ENCODE measurements at places on chromosomes 6 and 20. TPM values are rescaled to one million over a fixed set of nuclear protein-coding genes. Genes with fewer than 3 reads are reported as not detected.

DNA sequence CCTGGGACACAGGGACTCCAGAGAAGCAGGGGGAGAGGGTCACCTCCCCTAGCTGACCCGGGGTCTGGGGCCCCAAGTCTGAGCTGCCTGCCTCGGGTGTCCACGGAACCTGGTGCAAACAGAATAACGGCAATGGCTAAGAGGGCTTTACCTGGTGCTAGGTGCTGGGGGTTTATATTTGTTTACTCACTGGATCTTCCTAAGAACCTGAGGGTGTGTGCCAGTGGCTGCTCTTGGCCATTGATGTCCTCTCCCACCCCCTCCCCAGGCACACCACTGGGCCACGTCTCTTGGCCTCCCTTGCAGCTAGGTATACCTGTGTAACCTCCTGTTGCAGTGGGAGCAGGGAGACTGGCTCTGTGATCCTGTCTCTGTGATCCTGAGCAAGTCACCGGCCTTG is 157.9 kb upstream of the MLN start:
- DNase-seq, result no peak

- DNase-seq, result no peak
Measured at GRCh38 chr6:24997905-24998304, 62.1 kb upstream of the RIPOR2 start.

- DNase-seq, result peak; percentile 50
Measured at GRCh38 chr6:155521719-155522118, 66.1 kb upstream of the NOX3 start.

- peak; percentile 31 for DNase-seq
Measured at GRCh38 chr6:109253366-109253765, 128.9 kb downstream of the CD164 start.

DNA sequence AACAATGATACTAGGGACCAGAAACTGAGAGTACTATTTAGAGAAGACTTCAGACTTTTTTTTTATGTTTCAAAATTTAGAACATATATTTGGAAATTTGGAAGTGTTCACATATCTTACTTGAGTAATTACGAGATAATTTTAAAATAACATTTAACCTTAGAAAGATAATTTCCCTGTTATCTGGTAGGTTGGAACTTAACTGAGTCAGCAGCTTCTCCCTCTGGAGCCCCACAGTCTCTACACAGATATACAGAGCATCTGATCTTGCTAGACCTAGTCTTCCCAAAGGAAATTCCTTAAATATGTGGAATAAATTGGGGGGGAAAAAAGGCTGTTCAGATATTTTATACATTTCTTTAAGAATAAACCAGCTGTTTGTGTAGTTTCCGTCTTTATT is 48.6 kb downstream of the TSPYL4 start:
- DNase-seq, result no peak

DNA sequence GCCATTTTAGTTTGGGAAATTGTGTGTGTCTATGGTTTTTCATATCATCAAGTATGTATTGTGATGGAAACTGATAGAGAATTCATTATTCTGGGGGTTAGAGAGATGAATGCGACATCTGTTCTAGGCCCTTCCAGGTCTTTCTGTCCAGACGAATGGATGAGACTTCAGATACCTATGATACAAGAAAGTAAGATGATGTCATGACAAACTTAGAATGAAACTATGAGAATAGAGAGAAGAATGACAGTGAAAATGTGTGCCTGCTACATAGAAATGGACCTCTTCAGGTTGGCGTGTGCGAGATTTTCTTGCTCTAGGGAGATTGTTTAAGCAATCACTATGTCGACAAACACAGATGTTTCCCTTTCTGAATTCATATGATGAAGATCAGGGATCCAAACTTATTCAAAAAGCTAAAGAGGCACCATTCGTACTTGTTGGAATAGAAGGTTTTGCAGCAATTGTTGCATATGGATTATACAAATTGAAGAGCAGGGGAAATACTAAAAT is 76.1 kb downstream of the SCAND1 start:
- no peak for DNase-seq

GRCh38 chr6:74256781-74257180 is 560.8 kb downstream of the CD109 start:
- peak; percentile 21 for DNase-seq

DNA sequence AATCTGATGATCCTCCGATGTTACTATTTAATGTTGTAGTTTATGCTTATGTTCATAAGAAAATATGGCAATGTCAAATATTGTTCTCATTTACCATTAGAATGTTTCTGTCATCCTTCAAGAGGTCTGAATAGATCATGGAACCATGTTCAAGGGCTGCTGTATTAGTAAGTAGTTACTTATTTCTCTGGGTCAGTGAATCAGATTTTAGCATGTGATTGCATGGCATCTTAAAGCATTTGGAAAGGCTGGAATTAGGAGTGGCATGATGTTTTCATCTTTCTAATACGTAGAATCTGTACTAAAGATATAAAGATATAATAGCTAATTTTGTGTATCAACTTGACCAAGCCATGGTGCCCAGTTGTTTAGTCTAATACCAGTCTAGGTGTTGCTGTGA is 40.5 kb upstream of the NKX2-4 start:
- DNase-seq, result peak; percentile 40

GRCh38 chr6:3356824-3357420 is 98.2 kb downstream of the PSMG4 start:
- DNase-seq, result peak; percentile 29

GRCh38 chr6:30447237-30447636 is 42.1 kb upstream of the HLA-E start:
- peak; percentile 60 for DNase-seq

GRCh38 chr6:75213732-75214131 is 7.9 kb upstream of the COL12A1 start:
- DNase-seq, result no peak

DNA sequence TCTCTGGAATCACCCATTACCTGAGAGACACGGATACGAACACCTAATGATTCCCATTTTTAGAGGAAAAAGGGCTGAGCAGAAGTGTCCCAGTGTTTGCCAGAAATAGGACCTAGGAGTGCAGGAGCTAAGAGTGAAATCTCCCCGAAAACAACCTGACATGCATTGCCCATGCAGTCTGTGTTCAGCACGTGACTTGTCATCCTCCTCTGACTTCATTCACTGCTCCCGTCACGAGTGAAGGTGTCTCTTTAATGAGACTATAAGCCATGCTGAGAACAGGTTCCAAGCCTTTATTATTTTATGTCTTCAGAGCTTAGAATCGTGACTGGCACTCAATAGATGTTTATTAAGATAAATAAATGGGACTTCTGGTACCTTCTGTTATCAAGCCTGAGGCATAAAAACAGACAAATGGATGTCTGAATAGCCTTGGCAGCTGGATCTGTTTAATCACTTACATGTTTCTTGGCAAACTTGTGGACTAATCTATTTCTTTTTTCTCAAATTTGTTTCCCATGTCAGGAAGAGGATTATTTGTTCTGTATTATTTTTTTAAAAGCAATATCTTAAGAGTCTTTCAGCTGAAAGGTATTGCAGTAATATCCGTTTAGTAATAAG is 3.7 kb upstream of the MLIP start:
- DNase-seq, result no peak

DNA sequence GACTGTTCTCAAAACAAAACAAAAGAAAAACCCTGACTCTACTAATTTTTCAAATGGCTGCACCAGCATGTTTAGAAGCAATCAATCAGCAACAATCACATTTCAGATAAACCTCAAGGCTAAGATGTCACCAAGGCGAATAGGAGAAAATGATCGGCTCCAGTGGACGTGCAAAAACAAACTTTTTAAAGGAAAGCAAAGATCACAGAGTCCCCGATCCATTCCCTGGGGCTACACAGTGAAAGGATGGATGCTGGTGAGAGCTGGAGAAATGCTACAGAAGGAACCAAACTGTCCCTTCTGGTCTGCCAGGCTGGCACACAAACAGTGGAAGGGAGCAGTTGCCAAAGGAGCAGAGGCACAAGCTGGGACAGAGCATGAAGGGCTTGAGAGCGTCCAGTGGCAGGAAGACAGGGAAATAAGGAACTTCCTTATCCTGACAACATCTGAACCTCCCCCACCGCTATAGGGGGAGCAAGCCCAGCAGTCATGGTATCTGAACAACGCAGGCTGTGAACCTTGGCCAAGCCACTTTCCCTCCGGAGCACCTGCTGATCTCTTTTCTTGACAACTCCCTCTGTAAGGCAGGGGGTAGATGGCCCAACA is 73.7 kb upstream of the HIVEP1 start:
- no peak for DNase-seq

- DNase-seq, result peak; percentile 49
Measured at GRCh38 chr20:41786158-41786557, 168.0 kb upstream of the CHD6 start.

GRCh38 chr6:132931936-132932514 is 117.7 kb downstream of the RPS12 start:
- peak; percentile 85 for DNase-seq

- DNase-seq, result peak; percentile 97
Measured at GRCh38 chr6:142374965-142375733, 73.3 kb downstream of the ADGRG6 start.

DNA sequence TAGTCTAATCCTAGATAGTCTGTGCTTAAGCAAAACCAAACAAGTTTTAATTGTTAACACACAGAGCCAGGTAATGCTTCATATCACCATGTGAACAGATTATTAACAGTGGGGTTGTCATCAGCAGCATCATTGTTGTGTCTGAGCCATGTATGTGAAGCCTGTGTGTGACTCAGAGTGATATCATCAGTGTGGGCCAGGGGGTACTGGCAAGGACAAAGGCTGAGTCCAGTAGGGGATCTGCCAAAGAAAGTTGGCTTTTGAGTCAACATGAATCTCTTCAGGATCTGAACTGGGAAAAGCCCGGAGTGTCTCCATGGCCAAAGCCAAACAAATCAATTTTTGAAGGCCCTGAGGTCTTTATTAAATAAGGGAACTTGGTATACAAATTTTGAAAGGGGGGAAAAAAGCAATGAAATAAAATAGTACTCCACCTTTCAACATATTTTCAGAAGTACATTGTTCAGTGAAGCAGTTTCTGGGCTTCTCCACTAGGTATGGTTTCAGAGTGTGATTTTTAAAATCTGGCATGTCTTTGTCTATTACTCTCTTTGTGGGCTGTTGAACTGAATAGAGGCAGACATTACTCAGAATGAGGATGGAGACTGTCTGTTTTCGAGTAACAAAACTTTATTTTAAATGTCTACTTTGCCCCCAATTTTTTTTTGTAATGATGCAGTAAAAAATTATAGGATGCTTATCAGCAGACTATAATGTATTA is 444.2 kb upstream of the JAG1 start:
- DNase-seq, result peak; percentile 99

DNA sequence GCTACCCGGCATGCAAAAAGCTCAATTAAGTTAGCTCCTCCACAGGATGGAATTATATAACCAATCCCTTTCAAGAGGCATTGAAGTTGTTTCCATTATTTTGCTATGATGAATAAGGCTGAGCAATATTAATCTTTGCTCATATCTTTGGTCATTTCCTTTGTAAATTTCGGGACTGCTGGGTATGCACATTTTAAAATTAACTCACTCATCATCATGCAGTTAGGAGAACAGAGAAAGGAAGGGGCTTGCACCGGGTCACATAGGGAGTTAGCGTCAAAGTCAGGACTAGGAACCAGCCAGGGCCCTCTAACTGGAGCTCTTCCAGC is 430 bp upstream of the FAM110A start:
- DNase-seq, result no peak

DNA sequence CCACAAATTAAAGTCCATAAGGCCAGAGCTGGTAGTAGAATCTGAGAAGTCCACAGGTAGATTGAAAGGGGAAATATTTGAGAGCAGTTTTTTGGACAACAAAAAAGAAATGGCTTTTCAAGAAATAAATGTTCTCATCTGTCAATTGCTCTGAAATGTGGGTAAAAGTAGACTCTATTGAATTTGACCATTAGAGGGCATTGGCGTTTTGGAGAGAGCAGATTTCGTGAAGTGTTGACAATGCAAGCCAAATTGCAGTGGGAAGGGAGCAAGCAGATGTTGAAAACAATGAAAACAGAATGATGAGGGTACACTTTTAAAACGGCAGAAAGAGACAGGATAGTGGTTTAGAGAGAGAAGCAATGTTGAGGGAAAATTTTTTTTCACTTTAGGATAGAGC is 149.1 kb upstream of the FAM83B start:
- peak; percentile 5 for DNase-seq

- no peak for DNase-seq
Measured at GRCh38 chr6:130116273-130116672, 97.9 kb downstream of the L3MBTL3 start.

DNA sequence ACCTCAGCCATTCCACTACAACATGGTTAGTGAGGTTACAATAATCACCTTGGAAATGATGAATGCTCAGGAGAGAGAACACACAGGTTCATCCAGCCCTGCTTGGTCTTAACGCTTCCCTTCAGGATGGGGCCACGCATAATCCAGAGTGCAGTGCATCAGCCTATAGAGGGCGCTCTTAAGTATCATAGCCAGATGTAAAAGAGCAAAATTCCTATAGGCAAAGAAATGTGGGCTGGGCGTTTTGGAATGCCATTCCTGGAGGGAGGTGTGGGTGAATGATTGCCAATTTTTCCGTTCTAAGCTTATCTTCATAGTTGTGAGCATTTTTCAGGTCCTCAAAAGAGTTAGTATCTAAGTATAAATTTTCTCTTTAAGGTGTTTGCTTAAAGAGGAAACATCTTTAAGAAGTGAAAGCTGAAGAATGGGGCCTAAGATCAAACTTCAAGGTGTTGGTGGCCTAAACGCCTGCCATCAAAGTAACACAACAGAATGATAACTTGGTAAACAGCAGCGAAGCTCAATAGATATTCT is 1.8 kb downstream of the RIPOR2 start:
- no peak for DNase-seq

GRCh38 chr6:148776321-148777308 is 29.8 kb downstream of the UST start:
- DNase-seq, result peak; percentile 74

GRCh38 chr20:13017883-13018535 is 9.2 kb downstream of the SPTLC3 start:
- no peak for DNase-seq

OR2J3 gene
- not detected for total RNA-seq

ADISSP gene
- 26.8 TPM for total RNA-seq

LEMD2 gene
- 69.2 TPM for total RNA-seq

MACROD2 gene
- 0.44 TPM for total RNA-seq

ERVFRD-1 gene
- total RNA-seq, result not detected

TSPYL1 gene
- 42.3 TPM for total RNA-seq

ZBTB2 gene
- 24.5 TPM for total RNA-seq

ENPP1 gene
- total RNA-seq, result 31.3 TPM

ERMARD gene
- total RNA-seq, result 9.5 TPM

ME1 gene
- total RNA-seq, result 11.6 TPM

APOM gene
- total RNA-seq, result 6.9 TPM
